ENCODE measurements at places on chromosomes 7 and 10.

DNA sequence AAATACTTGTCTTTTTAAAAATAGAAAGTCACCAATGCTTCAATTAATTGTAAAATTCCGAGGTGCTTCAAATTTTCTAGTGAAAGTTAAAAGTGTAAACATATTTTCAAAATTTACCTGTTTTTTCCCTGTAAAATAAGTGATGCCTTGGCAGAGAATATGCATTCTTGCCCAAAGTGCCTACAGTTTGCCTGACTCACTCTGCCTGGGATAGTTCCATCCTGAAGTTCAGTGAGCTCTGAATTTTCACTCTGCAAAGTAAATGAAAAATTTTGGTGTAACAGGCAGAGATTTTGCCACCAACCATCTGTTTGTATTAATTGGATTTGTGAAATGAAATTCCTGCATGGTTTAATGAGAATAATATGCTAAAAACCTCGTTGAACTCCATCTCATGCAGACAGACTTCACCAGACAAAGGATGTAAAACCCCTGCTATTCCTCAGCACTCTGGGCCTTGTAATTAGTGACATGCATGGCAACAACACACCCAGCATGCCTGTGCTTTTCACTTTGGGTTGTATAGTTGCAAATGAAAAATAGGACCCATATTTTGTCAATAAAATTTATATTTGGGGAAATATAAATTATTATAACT is 117.4 kb upstream of the GNAI1 start:
- DNase-seq, result no peak

DNA sequence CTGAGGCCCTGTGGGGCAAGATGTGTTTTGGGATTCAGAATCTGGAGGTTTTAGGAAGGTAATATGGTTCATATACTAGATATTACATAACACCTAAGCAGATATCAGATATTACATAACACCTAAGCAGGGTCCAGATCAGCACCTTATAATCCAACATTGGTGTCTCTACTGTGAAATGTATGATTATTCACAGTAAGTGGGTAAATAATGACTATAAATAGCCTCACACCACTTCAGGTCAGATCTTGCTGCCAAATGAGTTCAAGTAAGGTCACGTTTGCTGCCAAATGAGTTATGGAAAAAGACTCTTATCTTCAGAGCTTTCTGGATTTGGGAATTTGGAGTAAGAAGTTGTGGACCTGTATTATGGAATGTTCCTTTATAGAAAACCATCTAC is 14.6 kb downstream of the ADRB1 start:
- DNase-seq, result no peak

- no peak for DNase-seq
Measured at GRCh38 chr10:23568996-23569395, 130.1 kb downstream of the OTUD1 start.

DNA sequence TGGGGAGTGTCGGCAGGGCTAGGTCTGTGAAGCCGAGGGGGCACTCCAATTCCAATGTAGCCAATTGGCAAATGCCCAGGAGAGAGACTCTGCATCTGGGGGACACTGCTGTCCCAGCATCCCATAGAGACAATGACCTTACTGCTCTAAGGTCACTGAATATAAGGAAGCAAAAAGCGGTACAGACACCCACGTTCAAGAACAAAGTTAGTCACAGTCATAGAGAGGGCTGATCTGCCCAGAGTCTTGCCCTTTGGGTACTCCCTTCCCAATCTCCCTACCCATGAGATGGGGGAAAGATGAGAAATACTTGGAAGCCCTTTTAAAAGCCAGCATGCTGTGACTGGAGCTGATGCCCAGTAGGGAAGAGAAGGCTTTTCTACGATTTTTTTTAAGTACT is 76.3 kb upstream of the GSDME start:
- DNase-seq, result no peak

DNA sequence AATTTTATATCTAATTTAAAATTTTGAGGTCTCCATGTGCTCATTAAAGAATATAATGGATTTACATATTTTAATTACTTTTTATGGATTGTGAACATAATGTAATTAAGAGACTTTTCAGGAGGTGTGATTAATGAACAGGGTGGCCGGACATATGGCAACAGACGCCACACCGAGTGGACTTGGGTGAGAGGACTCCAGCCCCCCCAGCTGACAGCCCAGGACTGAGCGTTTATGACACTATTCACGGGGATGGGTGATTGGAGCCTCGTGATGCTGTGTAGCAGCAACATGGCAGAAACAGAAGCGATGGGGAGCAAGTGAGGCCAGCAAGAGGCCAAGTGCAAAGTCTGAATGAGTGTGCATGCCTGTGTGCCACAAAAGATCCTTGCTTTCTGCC is 1176.9 kb downstream of the TYW1 start:
- no peak for DNase-seq
